ENCODE measurements at places on chromosomes 13 and 19.

GRCh38 chr13:49292742-49293486, 45.2 kb downstream of the CDADC1 start:
- DNase-seq = no peak

DNA sequence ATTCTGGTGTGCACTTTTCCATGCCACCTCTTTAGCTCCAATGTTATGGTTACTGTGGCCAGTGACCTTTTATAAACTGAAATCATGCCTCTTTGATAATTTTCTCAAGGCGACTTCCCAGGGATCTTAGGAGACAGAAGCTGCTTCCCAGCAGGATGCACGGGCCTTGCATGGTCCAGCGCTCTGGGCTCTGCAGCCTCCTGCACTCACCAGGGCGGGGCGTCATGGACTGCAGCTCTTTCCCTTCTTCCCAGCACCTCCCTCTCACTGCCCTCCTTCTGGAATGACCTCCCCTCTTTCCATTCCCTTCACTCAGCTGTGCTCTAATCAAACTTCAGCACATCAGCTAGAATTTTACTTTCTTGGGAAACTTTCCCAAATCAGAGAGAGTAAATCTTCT, 318.3 kb downstream of the IRS2 start:
- DNase-seq = no peak

DNA sequence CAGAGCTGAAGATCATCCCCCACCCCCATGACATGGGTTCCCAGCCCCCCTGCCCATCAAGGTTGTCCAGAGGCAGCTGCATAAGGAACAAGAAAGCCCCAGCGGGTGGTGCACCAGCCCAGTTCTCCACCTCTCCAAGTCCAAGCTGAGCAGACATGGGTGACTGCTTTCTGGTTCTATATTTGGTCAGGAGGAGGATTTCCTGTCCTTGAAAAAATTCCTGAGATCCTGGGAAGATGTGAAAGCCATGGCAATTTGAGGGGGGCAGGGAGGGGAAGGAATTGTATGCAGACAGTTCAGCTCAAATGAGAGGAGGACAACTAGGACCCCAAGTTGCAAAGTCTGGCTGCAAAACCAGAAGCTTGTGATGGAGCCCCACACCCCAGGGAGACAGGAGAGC, 55.4 kb upstream of the ADGRE5 start:
- DNase-seq = no peak

DNA sequence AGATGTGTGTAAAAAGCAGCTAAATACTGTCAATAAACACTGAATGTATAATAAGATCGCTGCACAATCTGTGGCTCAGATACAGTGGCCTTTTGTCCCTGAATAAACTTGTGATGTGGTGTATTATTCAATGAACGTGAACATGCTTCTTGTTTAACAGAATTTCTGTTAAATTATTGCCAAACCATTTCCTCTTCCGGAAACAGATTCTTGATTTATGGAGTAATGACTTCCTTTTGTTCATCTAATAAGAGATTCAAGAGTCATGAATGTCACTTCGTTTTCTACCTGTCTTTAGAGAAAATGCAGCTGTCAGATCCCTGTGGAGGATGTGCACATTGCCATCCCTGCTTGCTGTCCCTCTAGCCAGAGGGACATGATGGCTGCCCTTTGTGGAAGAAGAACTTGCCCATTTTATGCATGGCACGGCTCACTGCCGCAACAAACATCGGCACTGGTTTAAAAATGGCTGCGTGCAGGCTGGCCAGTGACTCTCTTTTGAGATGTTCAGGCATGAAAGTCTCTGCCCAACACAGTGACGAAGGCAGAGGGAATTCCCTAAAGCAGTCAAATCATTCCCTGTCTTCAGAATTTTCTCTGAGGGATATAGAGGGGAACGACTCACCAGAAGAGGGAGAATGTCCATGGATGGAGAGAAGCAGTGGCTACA, 3.1 kb upstream of the TNFSF13B start:
- DNase-seq = no peak

DNA sequence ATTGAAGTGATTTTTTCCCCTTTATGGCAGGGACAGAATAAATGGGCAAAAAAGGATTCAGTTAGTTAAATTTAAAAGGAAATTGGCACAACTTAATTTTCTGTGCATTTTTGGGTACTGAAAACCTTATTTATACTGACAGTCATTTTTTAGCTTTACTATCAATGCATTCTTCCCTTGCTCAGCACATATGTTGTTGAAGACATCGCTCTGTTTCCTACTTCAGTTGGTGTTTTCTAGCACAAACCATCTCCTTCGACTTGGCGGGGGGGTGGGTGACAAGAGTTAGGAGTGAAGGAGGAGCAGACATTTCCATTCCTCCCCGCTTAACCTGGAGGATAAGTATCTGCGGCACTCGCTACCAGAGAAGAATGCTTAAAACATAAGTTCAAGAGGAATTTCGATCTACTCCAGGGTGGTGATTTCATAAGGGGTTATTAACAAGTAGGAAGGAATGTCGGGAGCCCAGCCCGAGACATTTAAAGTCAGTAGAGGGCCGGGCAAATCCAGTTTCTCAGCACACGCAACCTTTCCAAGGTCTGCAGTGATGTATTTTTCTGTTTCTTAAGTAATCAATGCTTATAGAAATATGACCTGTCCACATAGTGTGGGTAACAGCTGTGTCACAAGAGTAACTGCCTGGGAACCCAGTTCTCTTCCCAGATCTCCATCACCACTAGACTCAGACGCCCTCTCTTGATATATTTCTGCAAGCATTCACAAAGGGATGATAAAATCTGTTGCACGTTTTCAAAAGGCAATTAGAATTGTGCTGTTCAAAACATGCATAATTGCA, 525.8 kb downstream of the MYO16 start:
- no peak for DNase-seq

- DNase-seq = no peak
These were observed 483.0 kb upstream of the NBEA start for GRCh38 chr13:34458756-34459715.

GRCh38 chr19:16726916-16727315, 7.3 kb downstream of the NWD1 start:
- no peak for DNase-seq

DNA sequence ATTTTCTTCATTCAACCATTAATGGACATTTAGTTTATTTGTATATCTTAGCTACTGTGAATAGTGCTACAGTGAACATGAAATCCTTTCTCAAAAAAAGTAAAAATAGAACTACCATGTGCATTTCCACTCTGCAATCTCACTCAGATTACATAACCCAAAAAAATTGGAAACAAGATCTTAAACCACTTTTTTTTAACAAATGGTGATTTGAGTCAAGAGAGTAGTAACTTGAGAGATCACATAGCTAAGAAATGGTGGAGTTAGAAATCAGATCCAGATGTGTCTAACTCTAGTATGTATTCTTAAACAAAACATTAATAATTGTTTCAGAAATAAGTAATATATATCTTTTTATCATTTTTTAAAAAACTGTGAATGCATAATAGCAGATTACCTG, 318.3 kb upstream of the SGCG start:
- DNase-seq = no peak

GRCh38 chr13:99505814-99506269, 4.6 kb downstream of the TM9SF2 start:
- DNase-seq = peak; percentile 13

- DNase-seq = peak; percentile 80
These were observed at the start of gene CERS4 for GRCh38 chr19:8208922-8209461. CERS4 (plus strand) TSS chr19:8209370; CDS start chr19:8251077, 41,707 bp downstream.

DNA sequence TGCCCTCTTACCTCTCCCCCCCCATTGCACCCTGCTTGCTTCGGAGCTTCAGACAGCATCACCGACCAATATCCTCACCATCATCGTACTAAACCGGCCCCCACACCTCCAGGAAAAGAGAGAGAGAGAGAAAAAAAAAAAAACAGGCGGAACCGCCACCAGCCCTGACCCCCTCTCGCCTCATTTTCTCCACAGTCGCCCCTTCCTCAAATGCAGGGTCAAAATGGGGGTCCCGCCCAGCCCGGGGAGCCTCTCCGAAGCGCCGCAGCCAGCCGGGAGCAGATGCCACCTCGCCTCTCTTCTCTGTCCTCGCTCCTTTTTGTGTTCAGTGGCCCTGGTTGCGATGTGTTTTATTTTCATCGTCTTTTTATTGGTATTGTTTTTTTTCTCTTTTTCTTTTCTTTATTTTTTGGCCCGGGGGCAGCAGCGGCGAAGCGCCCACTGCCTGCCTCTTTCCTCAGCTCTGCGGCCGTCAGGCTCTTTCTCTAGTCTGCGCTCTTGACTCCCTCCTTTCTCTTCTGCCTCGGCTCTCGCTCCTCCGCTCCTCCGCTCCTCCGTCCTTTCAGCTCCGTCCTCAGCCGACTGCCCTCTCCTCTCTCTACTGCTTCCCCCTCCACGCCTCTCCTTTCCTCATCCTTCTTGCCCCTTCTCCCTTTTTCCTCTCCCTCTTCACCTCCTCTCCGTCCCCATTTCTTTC, 41.4 kb downstream of the DEDD2 start:
- no peak for DNase-seq

DNA sequence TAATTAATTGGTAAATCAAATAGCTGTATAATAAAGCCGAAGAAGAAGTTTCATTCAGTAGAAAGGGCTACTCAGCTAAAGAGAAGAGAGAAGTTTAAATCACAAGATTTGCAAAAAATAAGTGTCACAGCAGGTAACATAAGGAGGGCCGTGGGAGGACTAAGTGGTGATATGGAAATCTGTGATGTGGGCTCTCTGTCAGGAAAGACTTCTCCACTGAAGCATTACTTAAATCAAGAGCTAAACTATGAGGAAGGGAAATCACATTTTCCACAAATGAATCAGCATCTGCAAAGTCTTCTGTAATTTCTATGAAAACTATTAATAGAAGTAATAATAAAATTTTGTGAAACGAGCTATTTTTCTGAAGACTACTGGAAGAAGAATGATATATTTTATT, 153.8 kb downstream of the PCDH9 start:
- no peak for DNase-seq

- peak; percentile 75 for DNase-seq
These were observed 904.8 kb upstream of the PCDH20 start for GRCh38 chr13:62320129-62321108.

GRCh38 chr13:78602561-78603239, 652 bp downstream of the POU4F1 start:
- peak; percentile 28 for DNase-seq

DNA sequence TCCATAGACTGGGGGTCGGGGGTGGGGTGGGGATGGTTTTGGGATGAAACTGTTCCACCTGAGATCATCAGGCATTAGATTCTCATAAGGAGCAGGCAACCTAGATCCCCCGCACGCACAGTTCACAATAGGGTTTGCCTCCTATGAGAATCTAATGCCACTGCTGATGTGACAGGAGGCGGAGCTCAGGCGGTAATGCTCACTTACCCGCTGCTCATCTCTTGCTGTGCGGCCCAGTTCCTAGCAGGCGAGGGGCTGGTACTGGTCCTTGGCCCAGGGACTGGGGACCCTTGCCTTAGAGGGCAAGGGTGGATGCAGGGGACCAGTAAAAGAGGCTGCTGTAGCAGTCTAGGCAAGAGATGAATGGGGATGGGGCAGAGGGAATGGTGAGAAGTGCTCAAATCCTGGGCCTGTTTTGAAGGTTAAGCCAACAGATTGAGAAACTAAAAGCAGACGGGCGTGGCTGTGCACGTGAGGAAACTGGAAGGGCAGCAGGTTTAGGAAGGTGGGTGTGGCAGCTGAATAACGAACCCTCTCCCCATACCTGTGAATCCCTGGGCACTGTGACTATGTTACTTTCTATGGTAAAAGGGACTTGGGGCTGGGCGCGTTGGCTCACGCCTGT, 1.5 kb upstream of the ERICH4 start:
- no peak for DNase-seq

- DNase-seq = no peak
These were observed 240.9 kb upstream of the RFC3 start for GRCh38 chr13:33577007-33577406.

GRCh38 chr13:110913322-110914080, 1.4 kb downstream of the ANKRD10 start:
- DNase-seq = peak; percentile 51

DNA sequence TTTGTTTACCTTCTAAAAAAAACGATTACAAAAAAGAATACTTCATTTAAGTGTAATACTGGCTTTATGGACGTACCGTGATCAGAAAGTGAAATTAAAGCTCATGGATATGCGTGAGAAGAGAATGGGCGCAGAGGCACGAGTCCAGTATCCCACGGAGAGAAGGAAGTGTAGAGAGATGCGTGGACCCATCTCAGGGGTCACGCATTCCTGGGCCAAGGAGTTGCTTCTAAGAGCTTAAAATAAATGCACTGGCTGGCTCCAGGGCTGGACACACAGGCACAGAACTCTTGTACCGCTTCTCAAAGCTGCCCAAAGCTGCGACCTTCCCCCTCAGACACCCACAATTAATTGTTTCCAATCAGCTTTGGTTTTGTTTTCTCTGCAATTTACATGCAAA, 8.7 kb upstream of the SPC24 start:
- no peak for DNase-seq

- no peak for DNase-seq
These were observed 11.2 kb downstream of the WDFY2 start for GRCh38 chr13:51595416-51595815.

DNA sequence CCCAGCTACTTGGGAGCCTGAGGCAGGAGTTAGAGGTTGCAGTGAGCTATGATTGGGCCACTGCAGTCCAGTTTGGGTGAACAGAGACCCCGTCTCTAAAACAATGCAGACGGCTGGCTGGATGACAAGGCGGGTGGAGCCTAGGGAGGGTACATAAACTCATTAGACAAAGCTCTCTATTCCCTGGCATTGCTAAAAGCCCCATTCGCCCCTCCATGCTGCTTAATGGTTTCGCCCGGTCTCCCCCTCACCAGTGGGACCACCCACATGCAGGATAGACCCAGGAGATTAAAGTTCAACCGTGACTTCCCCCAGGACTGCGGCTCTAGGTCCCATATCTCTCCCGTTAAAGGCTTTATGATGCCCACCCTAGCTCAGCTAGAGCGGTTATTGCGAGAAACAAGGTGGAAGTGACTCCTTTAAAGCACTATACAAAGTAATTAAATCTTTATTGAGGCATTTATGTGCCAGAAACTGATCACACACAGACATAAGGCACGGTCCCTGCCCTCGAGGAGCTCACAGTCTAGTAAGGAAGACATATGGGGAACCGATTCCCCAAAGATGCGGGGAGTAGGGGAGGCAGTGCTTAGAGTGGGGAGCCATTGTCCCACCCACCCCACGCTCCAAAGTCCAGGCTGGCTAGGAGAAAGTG, 4.9 kb downstream of the LYPD3 start:
- DNase-seq = no peak

DNA sequence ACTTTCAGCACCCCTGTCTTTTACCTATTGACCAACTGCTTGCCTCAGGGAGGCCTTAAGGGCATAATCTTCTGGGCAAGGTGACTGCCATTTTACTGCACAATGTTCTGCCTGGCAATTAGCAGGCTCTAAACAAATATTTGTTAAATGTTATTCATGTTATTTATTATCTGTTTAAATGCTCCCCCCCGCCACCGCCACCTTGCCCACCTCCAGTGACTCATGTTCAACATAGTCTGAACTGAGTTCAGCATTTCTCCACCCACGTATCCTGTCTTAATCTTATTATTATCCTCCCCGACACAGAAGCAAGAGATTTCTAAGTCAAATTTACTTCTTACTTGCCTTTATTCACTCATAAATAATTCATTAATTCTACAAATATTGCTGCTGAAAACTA, 144.8 kb downstream of the LIG4 start:
- DNase-seq = no peak

GRCh38 chr19:1396768-1397679, 4.3 kb downstream of the GAMT start:
- DNase-seq = no peak

- DNase-seq = peak; percentile 60
These were observed 491 bp downstream of the ZNF525 start for GRCh38 chr19:53365899-53366493.

GRCh38 chr13:109200556-109200955, 571.1 kb downstream of the MYO16 start:
- no peak for DNase-seq

Data from GM12865 (cell line).